Gastrocnemius medialis (tissue), 4 donors: ENCODE measurements at places on chromosomes 4 and X.
A peak's percentile ranks its signal among the peaks of the same experiment; 100 is the strongest.

DNA sequence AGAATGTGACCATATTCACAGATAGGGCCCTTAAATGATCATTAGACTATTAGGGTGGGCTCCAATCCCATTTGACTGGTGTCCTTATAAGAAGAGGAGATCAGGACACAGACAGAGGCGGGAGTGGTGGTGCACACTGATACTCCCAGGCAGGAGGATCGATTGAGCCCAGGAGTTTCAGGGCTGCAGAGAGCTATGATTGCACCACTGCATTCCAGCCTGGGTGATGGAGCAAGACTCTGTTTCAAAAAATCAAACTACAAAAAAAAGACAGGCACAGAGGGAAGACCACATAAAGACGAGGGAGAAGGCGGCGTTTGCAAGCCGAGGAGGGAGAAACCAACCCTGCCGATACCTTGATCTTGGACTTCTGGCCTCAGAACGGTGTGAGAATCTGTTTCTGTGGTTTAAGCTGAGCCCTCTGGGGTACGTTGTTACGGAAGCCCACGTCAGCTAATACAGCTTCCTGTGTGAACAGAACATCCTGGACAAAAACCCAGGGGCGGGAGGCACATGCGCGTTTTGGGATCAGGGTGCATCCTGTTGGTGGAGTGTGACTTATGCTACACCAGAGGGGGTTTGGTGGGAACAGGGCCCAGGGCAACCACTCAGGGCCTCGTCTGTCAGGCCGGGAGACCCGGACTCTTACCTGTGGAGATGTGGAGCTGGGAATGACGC, 211.8 kb upstream of the PSAPL1 start:
- no peaks in the 10 kb centered on the region for H3K36me3 ChIP-seq
- no peak overlapping the region for H3K4me3 ChIP-seq
- no peak for DNase-seq
- peaks cover 4% of the 10 kb centered on the region for H3K27me3 ChIP-seq
- no peaks in the 10 kb centered on the region for H3K4me1 ChIP-seq

DNA sequence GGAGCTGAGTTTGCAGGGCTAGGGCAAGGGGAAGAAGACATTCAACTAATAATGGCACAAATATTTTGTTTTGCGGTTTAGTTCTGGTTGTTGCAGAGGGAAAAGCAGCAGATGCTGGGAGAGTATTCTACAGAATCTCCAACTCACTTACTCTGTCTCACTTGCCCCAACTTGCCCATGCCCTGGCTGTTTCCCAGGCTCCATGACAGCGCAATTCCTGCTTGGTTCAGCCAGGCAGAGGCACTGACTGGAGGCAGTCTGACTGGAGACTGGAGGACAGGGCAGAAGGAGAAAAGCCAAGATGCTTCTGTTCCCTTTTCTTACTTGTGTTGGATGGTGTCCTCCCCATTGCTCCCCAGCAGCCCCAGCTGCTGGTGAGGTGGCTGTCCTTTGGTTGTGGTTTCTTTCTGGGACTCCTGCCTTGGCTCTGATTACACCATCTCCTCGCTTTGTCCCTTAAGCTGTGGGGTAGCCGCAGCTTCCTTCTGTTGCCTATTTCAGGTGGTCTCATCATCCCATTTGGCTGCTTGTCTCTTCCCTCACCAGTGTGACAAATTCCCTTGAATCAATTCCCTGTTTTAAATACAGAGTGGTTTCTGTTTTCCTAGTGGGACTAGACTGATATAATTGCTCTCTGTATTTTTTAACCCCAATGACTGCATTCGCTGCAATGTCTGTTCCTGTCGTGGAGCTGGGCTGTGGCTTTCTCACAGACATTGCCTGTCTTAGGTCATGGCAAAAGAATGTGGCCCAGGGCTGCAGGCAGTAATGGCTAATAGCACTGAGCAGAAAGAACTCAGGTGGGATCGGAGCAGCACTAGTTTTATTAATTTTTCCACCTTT, 24.2 kb upstream of the RASL11B start:
- no peaks in the 10 kb centered on the region for H3K36me3 ChIP-seq
- H3K27me3 ChIP-seq, result no peaks in the 10 kb centered on the region
- H3K27ac ChIP-seq, result no peak overlapping the region

- no peak for DNase-seq
- H3K4me3 ChIP-seq, result no peak overlapping the region
- no peaks in the 10 kb centered on the region for H3K36me3 ChIP-seq
- H3K4me1 ChIP-seq, result no peaks in the 10 kb centered on the region
Measured at GRCh38 chrX:133586443-133586842, 171.2 kb upstream of the GPC4 start.

- H3K27me3 ChIP-seq, result no peaks in the 10 kb centered on the region
- no peak overlapping the region for H3K4me3 ChIP-seq
- H3K4me1 ChIP-seq, result no peaks in the 10 kb centered on the region
- no peak for DNase-seq
- H3K27ac ChIP-seq, result no peak overlapping the region
- no peaks in the 10 kb centered on the region for H3K36me3 ChIP-seq
Measured at GRCh38 chr4:87575408-87575807, 32.9 kb upstream of the DSPP start.

DNA sequence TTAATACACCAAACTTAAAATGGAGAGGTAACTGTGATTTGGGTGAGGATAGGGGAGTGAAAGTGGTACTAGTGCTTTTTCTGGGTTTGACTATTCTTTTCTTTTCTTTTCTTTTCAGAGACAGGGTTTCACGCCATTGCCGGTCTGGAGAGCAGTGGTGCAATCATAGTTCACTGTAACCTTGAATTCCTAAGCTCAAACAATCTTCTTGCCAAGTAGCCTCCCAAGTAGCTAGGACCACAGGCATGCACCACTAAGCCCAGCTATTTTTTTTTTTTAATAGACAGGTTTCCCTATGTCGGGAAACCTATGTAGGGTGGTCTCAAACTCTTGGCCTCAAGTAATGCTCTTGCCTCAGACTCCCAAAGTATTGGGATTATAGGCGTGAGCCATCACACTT, 3.0 kb upstream of the ARMCX4 start:
- DNase-seq, result no peak
- H3K27ac ChIP-seq, result no peak overlapping the region
- no peaks in the 10 kb centered on the region for H3K4me1 ChIP-seq
- no peaks in the 10 kb centered on the region for H3K36me3 ChIP-seq
- no peak overlapping the region for H3K4me3 ChIP-seq

DNA sequence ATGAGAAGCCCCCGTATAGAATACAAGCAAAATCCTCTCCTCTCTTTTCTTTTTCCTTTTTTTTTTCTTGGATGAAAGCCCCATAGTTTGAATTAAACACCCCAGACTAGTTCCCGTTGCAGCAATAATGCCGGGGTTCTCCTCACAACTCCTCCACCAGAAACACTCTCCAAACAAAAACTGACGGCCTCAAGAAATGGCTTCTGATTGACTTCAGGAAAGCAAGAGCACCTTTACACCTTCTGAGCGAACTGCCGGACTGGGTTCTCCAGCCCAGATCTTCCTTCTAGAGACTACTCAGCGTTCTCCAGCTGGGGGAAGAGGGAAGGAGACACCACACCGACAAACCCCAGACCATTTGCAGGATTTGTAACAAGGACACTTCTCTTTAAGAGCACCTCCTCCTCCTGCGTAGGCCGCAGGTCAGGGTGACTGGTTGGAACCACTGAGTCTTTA, 4.0 kb downstream of the HAND2 start:
- peak overlapping the region; percentile 31 for H3K4me3 ChIP-seq
- DNase-seq, result no peak
- no peaks in the 10 kb centered on the region for H3K36me3 ChIP-seq
- peaks cover 31% of the 10 kb centered on the region for H3K4me1 ChIP-seq
